Activated CD4-positive, alpha-beta memory T cell treated with anti-CD3 and anti-CD28 coated beads, Interleukin-2, amount 10 ng/mL, durations not matched to agents 7 days and 5 days (primary cell): ENCODE measurements at places on chromosomes 16 and 17. TPM values are rescaled to one million over a fixed set of nuclear protein-coding genes. Genes with fewer than 3 reads are reported as not detected.

Gene RCVRN
- not detected for total RNA-seq

Gene KCNAB3
- total RNA-seq, result 7.7 TPM

Gene CCDC78
- 1.9 TPM for total RNA-seq

Gene WNK4
- 0.18 TPM for total RNA-seq

- H3K27ac ChIP-seq, result peak overlapping the region; percentile 24
- peaks cover 4% of the 10 kb centered on the region for H3K27me3 ChIP-seq
- H3K4me3 ChIP-seq, result peak overlapping the region; percentile 77
- DNase-seq, result no peak
Observed at GRCh38 chr17:75763613-75764416, 1.2 kb downstream of the GALK1 start.

DNA sequence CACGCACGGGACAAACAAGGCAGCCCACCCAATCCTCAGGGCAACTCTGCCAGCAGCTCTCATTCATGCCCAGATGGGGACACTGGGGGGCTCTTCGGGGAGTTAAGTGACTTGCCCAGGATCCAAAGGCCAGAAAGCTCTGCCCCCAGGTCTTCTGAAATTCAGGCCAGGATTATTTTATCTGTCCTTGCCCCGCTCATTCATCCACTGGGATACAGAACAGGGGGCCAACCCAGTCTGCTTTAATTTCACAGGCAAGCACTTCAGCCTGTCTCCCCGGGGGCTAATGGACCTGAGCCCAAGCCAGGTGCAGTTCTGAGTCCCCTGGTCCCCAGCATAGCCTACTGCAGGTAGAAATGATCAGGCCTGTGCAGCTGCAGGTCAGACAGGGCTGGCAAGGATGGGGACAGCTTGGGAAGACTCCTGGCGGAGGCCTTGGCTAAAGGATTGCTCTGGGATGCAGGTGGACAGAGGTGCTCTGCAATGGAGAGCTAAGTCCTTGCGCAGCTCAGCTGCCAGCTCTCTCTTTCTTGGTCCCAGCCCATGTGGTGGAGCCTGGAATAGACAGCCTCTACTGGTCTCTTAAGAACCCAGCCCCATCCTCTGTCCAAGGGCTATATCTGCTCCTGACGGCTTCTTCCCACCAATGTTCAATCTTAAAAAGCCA is 766 bp upstream of the B3GNT9 start:
- DNase-seq, result no peak
- H3K4me1 ChIP-seq, result peaks cover 50% of the 10 kb centered on the region
- H3K36me3 ChIP-seq, result peaks cover 45% of the 10 kb centered on the region

DNA sequence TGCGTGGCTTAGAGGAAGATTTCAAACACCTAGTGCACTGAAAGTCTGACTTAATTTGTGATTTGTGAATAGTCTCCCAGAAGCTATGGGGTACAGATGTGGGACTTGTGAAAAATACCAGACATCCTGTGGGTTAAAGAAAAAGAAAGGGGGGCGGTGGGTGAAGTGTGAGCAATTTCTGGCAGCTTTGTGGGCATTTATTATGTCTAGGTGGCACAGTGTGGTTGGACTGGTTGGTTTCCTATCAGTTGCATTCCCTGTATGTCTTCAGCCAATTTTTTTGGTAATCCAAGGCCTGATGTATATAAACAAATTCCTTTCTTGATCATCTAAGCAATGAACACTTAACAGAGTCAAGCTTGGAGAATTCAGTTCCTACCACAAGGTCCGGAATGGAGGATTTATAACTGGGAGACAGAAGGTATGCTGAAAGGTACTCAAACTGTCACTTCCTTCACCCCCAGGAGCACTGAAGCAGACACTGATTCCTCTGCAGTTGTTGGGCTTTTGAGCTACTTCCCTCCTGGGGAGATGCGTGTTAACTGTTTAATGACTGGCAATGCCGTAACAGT is 211.6 kb downstream of the WWOX start:
- no peak for DNase-seq
- no peak overlapping the region for H3K27ac ChIP-seq
- H3K27me3 ChIP-seq, result no peaks in the 10 kb centered on the region
- peaks cover 8% of the 10 kb centered on the region for H3K4me1 ChIP-seq
- H3K4me3 ChIP-seq, result no peak overlapping the region

GRCh38 chr16:82857693-82858365 is 231.1 kb downstream of the CDH13 start:
- no peak overlapping the region for H3K27ac ChIP-seq
- H3K4me1 ChIP-seq, result no peaks in the 10 kb centered on the region
- H3K36me3 ChIP-seq, result no peaks in the 10 kb centered on the region
- no peak overlapping the region for H3K4me3 ChIP-seq

DNA sequence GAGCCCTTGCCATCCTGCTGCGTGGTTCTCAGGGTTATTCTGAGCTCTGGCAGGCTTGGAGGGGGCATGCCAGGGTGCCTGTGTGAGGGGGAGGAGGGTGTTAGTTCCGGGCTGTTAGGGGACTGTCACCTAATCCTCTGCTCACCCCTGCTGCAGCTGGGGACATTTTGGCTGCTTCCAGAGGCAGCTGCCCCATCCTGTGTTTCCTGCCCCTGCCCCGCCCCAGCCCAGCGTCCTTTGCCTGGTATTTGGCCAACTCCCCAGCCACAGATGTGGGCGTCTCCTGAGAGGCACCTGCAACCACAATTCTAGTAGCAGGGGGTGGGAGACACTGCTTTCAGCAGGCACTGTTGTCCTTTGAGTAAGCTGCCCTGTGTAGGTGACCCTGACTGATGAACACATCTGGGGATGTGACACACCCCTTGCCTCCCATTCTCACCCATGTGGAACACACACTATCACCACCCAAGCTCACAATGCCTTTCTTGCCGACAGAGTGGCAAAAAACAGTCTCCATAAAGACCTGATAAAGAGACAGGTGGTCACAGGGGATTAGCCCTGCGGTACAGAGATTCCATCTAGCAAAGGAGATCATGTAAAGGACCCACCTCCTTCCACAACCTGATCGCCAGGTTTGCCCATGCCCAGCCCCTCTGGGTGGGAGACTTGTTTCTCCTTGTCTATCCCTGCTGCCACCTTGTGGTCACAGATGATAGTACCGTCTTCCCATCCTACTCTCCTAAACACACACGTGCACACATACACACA is at the start of gene CHRNE:
TSS of gene CHRNE (minus strand) at position 48 of the 768 bp plus-strand sequence. CDS start at position 13, 35 bp downstream.
- DNase-seq, result peak; percentile 81
- H3K36me3 ChIP-seq, result no peaks in the 10 kb centered on the region
- peak within 1 kb of the TSS; percentile 2 for H3K4me3 ChIP-seq
- H3K27me3 ChIP-seq, result peaks cover 11% of the 10 kb centered on the region

DNA sequence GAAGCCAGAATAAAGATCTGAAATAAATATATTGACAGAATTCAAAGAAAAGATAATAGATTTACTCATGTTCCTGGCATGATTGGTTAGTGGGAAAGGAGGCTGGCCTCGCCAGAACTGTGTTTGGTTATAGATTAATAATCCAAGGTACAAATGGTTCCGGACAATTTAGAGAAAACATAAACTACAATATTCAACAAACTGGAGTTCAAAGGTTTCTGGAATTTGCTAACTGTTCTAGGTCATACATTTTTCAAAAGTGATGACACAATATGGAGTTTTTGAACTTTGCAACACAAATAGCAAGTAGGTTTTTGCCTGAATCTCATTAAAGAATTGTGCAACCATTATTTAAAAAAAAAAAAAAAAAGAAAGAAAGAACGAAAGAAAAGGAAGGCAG is 251.7 kb upstream of the SALL1 start:
- no peak overlapping the region for H3K4me3 ChIP-seq
- H3K27me3 ChIP-seq, result no peaks in the 10 kb centered on the region
- DNase-seq, result no peak
- H3K36me3 ChIP-seq, result no peaks in the 10 kb centered on the region
- H3K27ac ChIP-seq, result no peak overlapping the region

DNA sequence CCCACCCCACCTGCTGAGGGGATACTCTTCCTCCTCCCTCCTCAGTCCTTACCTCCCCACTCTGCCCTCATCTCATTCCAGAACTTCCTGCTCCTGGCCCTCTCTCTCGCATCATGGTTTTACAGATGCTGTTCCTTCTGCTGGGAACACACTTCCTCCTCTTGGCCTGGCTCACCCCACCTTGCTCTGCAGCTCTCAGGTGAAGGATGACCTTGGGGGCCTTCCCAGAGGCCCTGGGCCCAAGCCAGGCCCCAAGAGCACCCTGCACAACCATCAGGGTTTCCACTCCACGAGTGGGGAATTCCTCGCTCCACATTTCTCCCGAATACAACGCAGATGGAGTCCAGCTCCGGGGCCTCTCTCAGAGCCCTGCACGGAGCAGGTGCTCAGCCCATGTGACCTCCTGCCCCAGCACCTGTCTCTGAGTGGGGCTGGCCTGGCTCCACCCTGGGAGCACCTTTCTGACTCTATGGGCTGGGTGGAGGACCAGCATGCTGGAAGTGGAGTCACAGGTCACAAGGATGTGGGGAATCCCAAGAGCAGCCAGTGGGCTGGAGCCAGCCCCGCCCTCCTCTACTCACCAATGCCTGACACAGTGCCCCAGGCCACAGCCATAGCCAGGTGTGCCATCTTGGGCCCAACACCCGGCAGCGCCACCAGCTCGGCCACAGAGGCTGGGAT is 4.5 kb downstream of the NTHL1 start:
- no peaks in the 10 kb centered on the region for H3K27me3 ChIP-seq
- H3K4me3 ChIP-seq, result no peak overlapping the region
- H3K4me1 ChIP-seq, result peaks cover 9% of the 10 kb centered on the region

DNA sequence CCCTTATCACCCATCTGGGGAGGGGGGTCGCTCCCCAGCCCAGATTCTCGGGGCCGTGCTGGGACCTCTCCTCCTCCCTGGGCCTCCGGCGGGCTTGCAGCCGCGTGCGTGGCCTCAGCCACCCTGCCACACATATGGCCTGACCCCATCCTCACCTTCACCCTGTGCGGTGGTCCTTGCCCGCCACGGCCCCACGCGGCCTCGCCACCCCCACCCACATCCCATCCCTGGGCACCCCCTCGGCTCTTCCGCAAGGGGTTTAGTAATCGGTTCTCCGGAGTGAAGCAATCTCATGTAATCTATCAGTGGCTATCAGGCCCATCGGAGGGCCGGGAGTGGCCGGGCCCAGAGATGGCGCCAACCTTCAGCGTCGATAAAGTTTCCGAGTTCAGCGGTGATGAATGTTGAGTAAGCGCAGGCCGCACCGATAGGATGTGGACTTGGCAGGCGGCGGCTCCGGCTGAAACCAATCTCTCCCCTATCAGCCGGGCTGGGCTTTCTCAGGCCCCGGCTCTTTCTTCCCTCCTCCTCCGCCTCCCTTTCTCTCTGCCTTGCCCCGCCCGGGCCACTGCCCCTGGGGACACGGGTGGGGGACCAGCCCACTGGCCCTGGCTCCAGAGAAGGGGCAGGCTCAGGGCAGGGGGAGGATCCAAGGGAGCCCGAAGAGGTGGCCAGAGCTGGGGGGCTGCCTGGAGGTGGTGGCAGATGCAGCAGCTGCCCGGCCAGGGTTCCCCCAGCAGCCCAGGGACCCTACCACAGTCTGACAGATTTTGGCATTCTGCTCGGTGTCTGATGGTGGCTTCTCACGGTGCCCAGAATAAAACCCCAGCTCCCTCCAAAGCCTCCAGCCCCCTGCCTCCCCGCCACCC is 20.8 kb downstream of the ZFPM1 start:
- no peak overlapping the region for H3K4me3 ChIP-seq
- H3K27ac ChIP-seq, result no peak overlapping the region
- H3K36me3 ChIP-seq, result no peaks in the 10 kb centered on the region
- H3K4me1 ChIP-seq, result peaks cover 46% of the 10 kb centered on the region
